ENCODE measurements at places on chromosomes 7 and 10.

GRCh38 chr7:30934732-30935568, 23.3 kb downstream of the AQP1 start:
- no peak for DNase-seq

DNA sequence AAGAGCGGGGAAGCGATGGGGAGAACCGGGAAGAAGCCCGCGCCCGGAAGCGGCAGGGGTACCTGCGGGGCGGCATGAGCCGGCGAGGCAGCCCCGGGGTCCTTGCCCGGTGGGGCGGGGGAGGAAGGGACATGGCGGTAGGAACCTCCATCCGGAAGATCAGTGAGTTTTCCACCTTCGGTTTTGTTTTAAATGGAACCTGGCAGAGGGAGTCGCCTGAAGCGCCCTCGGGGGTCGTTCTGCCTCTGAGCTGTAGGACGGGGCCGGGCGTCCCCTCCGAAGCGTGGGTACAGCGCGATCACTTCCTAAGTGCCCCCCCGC, 471 bp downstream of the PFKP start:
- DNase-seq: no peak

DNA sequence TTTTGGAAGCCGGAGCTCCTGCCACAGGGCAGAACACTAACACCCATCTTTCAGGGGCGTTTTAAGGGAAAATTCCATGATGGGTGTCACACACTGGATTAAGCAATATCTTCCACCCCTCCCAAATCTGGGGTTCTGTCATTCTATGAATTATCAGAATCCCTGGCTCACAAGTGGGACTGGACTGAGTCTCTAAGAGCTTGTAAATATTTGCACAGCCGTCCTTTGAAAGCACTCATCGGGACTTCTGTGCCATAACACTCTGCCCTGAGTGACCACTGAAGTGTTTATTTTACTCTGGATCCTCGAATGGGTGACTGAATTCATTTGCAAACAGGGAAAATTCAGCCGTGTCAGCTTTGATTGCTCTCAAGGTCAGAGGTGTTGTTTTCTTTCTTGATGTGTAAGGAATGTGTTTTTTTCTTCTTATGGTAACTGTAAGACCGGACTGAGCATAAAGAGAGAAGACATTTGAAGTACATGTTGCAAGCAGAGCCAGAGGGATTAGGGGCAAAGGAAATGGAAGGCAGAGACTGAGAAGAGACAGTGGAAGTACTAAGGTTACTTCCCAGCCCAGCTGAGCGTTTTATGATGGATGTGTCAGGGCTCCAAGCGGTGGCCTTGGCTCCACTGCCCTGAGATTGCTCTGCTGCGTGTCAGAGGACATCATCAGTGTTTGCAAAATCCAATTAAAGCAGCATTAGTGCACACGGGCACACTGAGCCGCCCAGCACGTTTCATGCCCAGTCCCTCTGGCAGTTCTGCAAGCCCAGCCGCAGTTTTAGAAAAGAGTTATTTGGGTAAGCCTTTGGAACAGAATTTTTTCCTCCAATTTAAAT, 17.7 kb upstream of the GTPBP4 start:
- no peak for DNase-seq

GRCh38 chr7:29202651-29203069, 8.1 kb downstream of the CHN2 start:
- no peak for DNase-seq

DNA sequence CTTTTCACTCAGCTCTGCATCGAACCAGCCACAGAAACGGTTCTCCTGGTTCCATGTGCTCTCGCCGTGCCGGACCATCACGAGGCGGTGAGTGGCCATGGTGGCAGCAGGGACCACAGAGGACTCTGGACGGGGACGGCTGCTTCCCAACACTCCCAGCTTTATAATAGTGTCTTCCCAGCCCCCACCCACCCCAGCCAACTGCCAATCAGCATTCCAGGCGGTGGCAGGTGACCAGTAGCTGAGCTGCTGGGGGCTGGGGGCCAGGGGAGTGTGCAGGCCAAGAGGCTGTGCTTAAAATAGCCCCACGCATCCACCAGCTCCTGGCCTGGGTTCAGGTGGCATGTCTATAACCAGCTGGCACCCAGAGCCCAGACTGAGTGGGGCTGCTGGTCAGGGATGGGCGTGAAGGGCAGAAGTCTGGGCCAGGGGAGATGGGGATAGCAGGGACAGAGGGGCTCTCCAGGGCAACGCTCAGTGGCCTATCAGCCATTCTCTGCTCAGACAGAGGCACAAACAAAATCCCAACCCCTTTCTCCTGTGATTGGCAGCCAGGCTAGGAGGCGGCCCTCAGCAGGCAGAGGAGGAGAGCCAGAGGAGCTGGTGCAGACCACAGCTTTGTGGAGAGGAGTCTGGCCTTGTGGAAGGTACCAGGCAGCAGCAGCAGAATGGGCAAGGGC, at the start of gene PGAM2:
TSS of gene PGAM2 (minus strand) at position 137 of the 680 bp plus-strand sequence. CDS start at position 99, 38 bp downstream.
- peak; percentile 94 for DNase-seq

DNA sequence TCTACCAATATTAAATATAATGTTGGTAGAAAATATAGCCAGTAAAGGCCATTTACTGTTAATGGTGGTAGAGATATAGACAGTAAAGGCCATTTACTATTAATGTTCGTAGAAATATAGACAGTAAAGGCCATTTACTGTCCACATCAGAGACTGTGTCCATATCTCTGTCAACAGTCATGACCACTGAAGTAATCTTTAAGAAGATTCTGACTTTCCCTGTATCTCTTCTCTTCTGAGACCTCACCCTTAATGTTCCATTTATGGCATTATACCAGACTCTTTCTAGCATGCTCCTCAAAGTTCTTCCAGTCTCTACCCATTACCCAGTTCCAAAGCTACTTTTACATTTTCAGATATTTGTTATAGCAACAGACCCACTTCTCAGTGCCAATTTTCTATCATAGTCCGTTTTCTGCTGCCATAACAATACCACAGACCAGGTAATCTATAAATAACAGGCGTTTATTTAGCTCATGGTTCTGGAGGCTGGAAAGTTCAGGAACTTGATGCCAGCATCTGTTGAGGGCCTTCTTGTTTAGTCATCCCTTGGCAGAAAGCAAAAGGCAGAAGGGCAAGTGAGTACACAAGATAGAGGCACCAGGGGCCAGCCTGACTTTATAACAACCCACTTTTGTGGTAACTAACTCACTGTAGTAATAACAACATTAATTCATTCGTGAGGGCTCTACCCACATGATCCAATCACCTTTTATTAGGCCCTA, 7.9 kb upstream of the NUDCD3 start:
- no peak for DNase-seq
